Activated CD4-positive, alpha-beta memory T cell treated with anti-CD3 and anti-CD28 coated beads, Interleukin-2, amount 10 ng/mL, durations not matched to agents 7 days and 5 days (primary cell): ENCODE measurements at places on chromosomes 6 and 20. TPM values are rescaled to one million over a fixed set of nuclear protein-coding genes. Genes with fewer than 3 reads are reported as not detected.

MAFB gene
- 0.33 TPM for total RNA-seq

LAMP5 gene
- not detected for total RNA-seq

VSX1 gene
- total RNA-seq: not detected

POM121L2 gene
- total RNA-seq: not detected

DNA sequence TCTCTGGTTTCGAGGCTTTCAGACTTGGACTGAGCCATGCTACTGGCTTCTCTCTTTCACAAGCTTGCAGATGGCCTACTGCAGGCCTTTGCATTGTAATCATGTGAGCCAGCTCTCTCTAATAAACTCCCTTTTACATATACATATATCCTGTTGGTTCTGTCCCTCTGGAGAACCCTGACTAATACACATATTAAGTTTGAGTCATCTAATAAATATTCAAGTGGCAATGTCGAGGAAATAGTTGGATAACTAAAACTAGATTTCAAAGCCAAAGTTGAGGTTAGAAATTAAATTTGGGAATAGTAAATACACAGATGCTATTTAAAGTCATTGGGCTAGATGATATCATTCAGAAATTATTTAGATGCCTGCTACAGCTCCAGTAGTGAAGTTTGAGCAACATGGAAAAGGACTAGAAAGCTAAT lies 1343.4 kb downstream of the GRIK2 start:
- H3K4me1 ChIP-seq: no peaks in the 10 kb centered on the region
- DNase-seq: no peak
- H3K36me3 ChIP-seq: no peaks in the 10 kb centered on the region
- no peaks in the 10 kb centered on the region for H3K27me3 ChIP-seq
- no peak overlapping the region for H3K27ac ChIP-seq
- no peak overlapping the region for H3K4me3 ChIP-seq

GRCh38 chr20:48451401-48451800 lies 376.4 kb downstream of the PREX1 start:
- no peaks in the 10 kb centered on the region for H3K4me1 ChIP-seq
- H3K4me3 ChIP-seq: no peak overlapping the region
- DNase-seq: no peak
- no peaks in the 10 kb centered on the region for H3K36me3 ChIP-seq

DNA sequence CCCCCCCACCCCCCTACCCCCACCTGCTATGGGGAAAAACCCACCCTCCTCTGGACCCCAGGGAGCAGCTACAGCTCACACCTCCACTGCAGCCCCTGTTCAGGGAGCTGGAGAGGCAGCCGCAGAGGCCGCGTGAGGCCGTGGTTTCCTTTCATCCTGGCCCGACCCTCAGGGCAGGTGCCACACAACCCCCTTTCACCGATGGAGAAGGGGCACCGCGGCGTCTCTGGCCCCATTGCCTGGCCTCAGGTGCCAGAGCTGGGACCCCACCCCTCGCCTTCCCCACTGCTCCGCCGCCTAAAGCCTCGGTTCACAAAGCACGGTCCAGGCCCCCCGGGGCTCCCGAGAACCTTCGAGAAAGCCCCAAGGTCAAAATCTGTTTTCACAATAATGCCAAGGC lies 11.8 kb upstream of the KCNQ2 start:
- no peaks in the 10 kb centered on the region for H3K4me1 ChIP-seq
- H3K27ac ChIP-seq: no peak overlapping the region
- H3K27me3 ChIP-seq: peaks cover 10% of the 10 kb centered on the region
- H3K4me3 ChIP-seq: no peak overlapping the region
- no peak for DNase-seq

DNA sequence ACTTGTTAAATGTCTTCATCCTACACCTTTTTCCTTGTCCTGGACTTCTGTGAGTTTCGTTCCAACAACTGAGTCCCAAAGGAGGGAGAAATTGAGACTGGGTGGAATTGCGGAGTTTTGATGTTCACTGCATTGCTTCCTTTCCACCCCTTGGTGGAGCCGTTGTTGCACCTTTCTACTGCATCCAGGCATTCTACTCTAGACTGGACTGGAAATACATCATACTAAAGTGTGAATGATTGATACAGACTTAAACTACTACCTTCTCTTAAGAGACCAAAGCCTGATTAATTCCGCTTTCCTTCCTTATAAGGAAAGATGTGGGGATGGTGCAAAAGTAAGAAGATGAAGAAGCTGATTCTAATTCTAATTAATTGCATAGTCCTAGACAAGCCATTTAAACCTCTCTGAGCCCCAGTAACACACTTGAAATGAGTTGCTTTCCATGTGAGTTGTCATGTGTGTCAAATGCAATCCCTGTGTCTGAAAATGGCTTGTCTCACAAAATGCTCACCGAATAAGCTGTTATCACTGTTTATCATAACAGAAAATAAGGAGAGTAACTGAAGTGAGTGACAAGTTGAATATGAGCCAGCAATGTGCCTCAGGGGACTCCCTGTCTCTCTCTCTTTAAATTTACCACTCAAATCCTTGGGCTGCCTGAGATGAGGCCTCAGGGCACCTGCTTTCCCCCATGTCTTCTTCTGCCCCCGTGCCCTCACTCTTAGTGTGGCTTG lies 338.3 kb upstream of the CHD6 start:
- no peaks in the 10 kb centered on the region for H3K27me3 ChIP-seq
- H3K4me1 ChIP-seq: no peaks in the 10 kb centered on the region
- H3K36me3 ChIP-seq: no peaks in the 10 kb centered on the region

- H3K4me3 ChIP-seq: no peak overlapping the region
- no peaks in the 10 kb centered on the region for H3K27me3 ChIP-seq
- no peak for DNase-seq
- H3K36me3 ChIP-seq: no peaks in the 10 kb centered on the region
- no peaks in the 10 kb centered on the region for H3K4me1 ChIP-seq
Measured at GRCh38 chr6:118324116-118324515, 224.0 kb upstream of the PLN start.

GRCh38 chr6:41672816-41673703 lies 34.8 kb downstream of the MDFI start:
- no peaks in the 10 kb centered on the region for H3K4me1 ChIP-seq
- no peak for DNase-seq
- no peak overlapping the region for H3K27ac ChIP-seq
- no peaks in the 10 kb centered on the region for H3K36me3 ChIP-seq
- H3K27me3 ChIP-seq: peaks cover 35% of the 10 kb centered on the region

GRCh38 chr6:151702851-151703658 lies 104.4 kb upstream of the ESR1 start:
- DNase-seq: no peak
- H3K4me3 ChIP-seq: no peak overlapping the region
- peaks cover 30% of the 10 kb centered on the region for H3K4me1 ChIP-seq
- peak overlapping the region; percentile 12 for H3K27ac ChIP-seq
- peaks cover 2% of the 10 kb centered on the region for H3K36me3 ChIP-seq
- peaks cover 4% of the 10 kb centered on the region for H3K27me3 ChIP-seq

GRCh38 chr20:417801-418342 lies 9.8 kb downstream of the RBCK1 start:
- H3K4me1 ChIP-seq: peaks cover 26% of the 10 kb centered on the region
- H3K27me3 ChIP-seq: no peaks in the 10 kb centered on the region
- DNase-seq: no peak
- H3K4me3 ChIP-seq: no peak overlapping the region
- peaks cover 58% of the 10 kb centered on the region for H3K36me3 ChIP-seq

GRCh38 chr20:32052778-32053362 lies 828 bp downstream of the HCK start:
- no peak overlapping the region for H3K27ac ChIP-seq
- peaks cover 59% of the 10 kb centered on the region for H3K27me3 ChIP-seq
- peaks cover 19% of the 10 kb centered on the region for H3K4me1 ChIP-seq
- DNase-seq: no peak

DNA sequence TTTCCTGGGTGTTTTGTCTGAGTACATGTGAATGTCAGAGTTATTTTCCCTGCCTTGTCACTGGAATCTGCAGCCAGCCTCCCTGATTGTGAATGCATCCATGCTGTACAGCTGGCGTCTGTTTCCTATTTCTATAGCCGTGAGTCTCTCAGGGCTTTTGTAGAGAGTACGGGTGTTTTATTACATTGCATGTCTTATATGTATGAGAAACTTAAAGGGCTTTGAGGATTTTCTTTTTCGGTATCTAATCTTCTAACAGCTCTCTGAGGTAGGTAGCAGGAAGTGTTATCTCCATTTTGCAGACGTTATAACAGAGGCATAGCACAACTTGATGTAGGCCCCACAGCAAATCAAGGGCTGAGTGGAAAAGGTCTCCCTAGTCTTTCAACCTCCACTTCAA lies 272.9 kb downstream of the PRL start:
- no peaks in the 10 kb centered on the region for H3K27me3 ChIP-seq
- DNase-seq: no peak
- no peaks in the 10 kb centered on the region for H3K36me3 ChIP-seq
- no peak overlapping the region for H3K4me3 ChIP-seq
- no peaks in the 10 kb centered on the region for H3K4me1 ChIP-seq

DNA sequence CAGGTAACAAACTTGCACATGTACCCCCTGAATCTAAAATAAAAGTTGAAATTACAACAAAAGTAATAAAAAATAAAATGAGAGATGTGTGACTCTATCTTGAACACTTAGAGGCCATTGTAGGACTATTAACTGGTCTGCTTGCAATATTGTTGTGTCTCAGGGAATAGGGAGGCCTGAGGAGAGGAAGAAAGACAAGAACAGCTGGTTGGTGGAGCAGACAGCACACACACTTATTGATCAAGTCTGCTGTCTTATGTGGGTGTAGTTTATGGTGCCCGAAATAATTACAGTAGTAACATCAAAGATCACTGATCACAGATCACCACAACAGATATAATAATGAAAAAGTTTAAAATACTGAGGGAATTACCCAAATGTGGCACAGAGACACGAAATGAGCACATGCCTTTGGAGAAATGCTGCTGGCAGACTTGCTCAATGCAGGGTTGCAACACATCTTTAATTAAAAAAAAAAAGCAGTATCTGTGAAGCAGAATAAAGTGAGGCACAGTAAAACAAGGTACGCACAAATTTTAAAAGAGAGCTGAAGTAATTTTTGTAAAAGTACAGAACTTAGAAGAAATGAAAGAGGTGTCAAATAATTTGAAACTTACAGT lies 110.1 kb upstream of the HDAC2 start:
- no peaks in the 10 kb centered on the region for H3K27me3 ChIP-seq
- peaks cover 3% of the 10 kb centered on the region for H3K4me1 ChIP-seq
- no peak for DNase-seq
- no peaks in the 10 kb centered on the region for H3K36me3 ChIP-seq
- no peak overlapping the region for H3K4me3 ChIP-seq

DNA sequence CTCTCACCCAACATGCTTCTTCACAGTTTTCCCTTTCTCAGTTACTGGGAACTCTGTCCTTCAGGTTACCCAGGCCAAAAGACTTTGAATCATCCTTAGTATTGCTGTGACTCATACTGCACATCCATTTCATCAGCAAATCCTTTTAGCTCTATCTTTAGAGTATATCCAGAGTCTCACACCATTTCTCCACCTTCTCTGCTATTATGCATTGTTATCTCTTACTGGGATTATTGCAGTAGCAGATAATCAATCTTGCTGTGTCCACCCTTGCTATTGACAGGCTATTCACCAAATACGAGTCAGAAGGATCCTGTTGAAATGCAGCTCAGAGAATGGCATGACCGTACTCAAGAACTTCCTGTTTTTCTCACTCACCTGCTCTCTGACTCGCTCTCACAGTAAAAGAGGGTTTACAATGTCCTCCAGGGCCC lies 57.3 kb downstream of the BCKDHB start:
- no peak overlapping the region for H3K27ac ChIP-seq
- H3K4me1 ChIP-seq: peaks cover 15% of the 10 kb centered on the region

GRCh38 chr6:7673063-7673536 lies 52.8 kb upstream of the BMP6 start:
- H3K4me1 ChIP-seq: no peaks in the 10 kb centered on the region
- H3K4me3 ChIP-seq: no peak overlapping the region
- H3K27ac ChIP-seq: no peak overlapping the region
- no peaks in the 10 kb centered on the region for H3K36me3 ChIP-seq
- no peak for DNase-seq
- H3K27me3 ChIP-seq: peaks cover 10% of the 10 kb centered on the region

DNA sequence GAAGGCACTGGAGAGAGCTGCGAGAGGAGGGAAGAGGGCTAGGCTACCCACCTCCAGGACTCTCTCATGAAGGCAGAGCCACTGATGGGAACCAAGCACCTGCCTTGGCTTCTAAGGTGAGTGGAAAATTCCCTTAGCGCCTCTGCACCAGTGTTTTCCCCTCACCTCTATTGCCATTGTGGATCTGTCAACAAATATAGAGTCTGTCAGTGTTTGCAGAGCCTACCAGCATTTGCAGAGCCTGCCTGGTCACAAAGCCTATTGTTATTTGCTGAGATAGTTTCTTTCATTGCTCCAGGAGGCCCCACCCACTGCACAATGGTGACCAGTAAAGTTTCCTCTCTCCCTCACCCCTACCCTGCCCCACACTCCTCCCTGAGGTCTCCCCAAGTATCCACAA lies 141.9 kb downstream of the MRPL14 start:
- H3K4me1 ChIP-seq: no peaks in the 10 kb centered on the region
- no peak for DNase-seq
- no peak overlapping the region for H3K4me3 ChIP-seq
- H3K36me3 ChIP-seq: no peaks in the 10 kb centered on the region

DNA sequence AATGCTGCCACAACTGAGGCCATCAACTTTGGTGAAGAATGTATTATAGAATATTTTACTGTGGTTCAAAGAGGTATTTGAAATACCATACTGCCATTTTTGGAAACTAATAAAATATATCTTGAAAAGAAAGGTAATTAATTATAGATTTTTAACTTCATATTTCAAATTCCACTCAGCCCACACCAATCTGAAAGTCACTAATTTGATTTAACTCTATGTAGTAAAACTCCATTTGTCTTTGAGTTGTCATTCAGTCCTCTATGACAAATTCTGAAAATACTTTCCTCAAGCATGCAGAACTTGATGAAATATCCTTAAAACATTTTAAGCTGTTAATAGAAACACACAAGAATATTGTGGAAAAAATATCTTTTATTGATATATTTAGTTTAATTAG lies 1196.7 kb upstream of the CITED2 start:
- H3K27me3 ChIP-seq: peaks cover 7% of the 10 kb centered on the region
- DNase-seq: no peak
- peaks cover 3% of the 10 kb centered on the region for H3K36me3 ChIP-seq
- peaks cover 16% of the 10 kb centered on the region for H3K4me1 ChIP-seq

DNA sequence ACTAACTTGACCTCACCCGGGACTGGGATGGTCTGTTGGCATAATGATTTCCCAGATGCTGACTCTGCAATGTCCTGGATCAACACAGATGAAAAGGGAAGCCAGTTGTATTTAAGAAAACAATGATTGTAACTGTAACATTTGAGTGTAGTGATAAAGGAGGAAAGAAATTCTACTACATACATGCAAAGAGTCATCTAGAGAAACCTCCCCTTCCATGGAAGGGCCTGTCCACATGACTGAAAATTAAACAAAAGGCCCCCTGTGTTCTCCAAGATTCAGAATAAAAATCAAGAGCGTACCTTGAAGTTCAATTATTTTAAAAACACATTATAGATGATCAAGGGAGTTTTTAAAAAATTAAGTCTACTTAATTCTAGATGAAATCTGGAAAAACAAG lies 151.2 kb downstream of the FOXC1 start:
- DNase-seq: no peak
- H3K4me3 ChIP-seq: no peak overlapping the region
- no peaks in the 10 kb centered on the region for H3K36me3 ChIP-seq
- no peaks in the 10 kb centered on the region for H3K4me1 ChIP-seq
- peaks cover 2% of the 10 kb centered on the region for H3K27me3 ChIP-seq
- no peak overlapping the region for H3K27ac ChIP-seq

GRCh38 chr6:23642849-23643248 lies 483.2 kb upstream of the NRSN1 start:
- no peak overlapping the region for H3K4me3 ChIP-seq
- no peak for DNase-seq
- no peaks in the 10 kb centered on the region for H3K36me3 ChIP-seq
- H3K4me1 ChIP-seq: no peaks in the 10 kb centered on the region
- no peak overlapping the region for H3K27ac ChIP-seq
